ENCODE measurements at places on chromosomes 11 and 22.
A peak's percentile ranks its signal among the peaks of the same experiment; 100 is the strongest.

DNA sequence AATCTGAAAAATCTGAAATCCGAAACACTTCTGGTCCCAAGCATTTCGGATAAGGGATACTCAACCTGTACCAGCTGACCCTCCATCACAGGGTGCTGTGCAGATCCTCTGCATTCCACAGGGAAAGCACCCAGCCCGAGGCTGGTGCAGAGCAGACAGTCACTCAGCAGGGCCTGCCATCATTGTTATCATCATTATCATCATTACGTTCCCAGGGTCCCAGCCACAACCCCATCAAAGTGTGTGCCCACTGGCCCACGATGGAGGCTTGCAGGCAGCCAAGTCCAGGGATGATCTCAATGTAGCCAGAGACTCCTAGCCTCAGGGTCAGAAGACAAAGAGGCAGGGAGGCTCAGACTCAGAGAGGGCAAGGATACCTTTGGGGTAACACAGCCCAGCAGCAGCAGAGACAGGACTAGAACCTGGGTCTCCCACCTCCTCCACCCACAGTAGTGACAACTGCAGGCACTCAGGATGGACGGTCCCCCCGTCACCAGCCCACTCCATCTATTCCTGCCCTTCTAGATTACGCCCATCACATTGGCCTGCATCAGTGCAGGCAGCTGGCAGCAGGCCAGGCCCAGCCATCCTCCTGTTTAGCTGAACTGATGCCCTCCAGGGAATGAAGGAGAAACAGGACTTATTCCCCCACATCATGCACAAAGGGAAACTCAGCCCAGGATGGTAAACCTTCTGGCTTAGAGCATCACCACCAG lies 10.3 kb downstream of the GAL3ST1 start:
- no peak for DNase-seq

GRCh38 chr22:28601915-28602314 lies 77.7 kb downstream of the TTC28 start:
- DNase-seq = no peak

DNA sequence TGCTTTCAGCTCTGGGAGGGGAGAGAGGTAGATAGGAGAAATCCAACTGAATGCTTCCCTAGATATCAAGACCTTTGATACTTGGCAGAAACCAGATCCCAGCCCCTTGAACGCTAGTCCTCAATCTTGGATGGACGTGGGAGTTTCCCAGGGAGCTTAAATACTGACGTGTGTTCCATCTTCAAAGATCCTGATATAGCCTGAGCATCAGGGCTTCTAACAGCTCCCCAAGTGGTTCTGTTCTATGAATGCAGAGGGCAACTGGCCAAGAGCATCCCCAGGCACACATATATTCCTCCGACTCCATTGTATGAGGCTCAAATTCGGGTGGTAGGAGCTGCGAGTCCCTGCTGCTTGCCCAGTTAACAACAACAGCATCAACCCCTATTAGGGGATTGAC lies 8.7 kb upstream of the ACCS start:
- DNase-seq = no peak

GRCh38 chr11:66477263-66478201 lies 2.7 kb upstream of the DPP3 start:
- no peak for DNase-seq

GRCh38 chr22:33723915-33724314 lies 196.4 kb downstream of the LARGE1 start:
- no peak for DNase-seq

DNA sequence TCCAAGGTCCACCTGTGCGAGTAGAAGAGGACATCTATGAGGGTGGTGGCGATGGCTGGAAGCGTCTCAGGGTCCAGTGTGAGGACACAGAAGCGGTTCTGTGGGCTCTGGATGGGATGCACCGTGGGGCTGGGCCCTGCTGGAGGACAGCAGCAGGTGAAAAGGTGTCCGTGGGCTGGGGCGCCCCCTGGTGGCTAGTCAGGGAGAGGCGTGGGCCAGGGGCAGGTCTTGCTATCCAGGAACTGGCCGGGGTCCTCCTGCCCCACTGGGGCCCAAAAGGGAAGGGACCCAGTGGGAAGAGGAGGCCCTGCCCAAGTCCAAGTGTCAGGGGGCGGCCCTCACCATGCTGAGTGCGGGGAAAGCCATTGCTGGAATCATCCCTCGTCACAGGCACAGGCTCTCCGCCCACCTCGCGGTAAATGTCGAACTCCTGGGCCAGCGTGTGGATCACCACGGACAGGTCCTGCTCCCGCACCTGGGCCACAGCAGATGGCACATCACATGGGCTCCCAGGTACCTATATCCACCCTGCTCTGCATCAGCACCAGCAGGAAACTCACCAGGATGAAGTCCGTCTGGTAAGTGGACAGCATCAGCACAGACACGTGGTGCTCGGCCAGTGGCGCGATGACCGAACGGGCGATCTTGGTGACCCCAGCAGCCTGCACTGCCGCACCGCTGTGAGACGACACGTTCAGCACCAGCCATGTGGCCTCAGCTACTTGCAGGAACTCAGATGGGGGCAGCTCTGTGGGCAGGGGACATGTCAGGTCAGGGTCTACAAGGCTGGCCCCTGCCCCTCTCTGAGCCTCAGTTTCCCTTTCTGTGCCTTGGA lies 2.3 kb downstream of the CASTOR1 start:
- DNase-seq = peak; percentile 45

DNA sequence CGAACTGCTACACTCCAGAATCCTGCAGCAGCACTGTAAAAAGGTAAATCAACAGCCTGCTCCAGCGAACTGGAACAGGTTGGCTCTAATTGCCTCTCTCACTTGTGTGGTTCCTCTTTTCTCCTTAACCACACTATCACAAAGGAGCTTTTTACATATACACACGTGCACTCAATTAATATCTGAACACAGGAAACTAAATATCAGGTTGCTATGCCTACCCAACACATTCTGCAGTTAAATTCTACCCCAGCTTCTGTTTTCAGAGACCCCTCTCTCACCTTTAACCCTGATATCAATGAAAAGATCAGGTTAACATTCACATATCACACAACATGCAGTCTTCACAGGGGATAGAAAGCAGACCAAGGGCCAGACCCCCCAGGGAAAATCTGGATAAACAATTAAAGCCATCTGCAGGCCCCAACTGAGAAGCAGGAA lies 11.0 kb downstream of the RBFOX2 start:
- DNase-seq = peak; percentile 29

- no peak for DNase-seq
These were observed 15.2 kb downstream of the ATXN10 start for GRCh38 chr22:45686836-45687235.

DNA sequence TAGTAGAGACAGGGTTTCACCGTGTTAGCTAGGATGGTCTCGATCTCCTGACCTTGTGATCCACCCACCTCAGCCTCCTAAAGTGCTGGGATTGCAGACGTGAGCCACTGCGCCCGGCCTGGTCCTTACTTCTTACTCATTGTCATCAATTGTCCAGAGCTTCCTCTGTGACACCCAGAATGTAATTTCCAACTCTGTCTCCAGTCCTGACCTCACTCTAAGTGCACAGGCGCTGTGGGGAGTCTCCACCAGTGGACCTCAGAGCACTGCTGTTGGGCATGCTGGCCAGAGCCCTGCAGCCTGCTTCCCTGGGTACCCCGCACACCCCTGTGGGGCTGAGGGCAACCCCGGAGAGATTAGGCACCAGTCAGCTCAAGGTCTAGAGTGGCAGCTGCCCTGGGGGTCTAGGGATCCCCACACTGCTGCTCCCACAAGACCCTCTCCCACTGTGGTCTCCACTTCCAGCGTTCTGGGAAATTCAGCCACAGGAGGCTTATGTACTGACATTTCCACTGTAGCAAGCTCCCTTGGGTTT lies 1140.3 kb downstream of the TBC1D22A start:
- DNase-seq = no peak

GRCh38 chr11:67466962-67467771 lies 1.9 kb downstream of the TMEM134 start:
- DNase-seq = no peak

DNA sequence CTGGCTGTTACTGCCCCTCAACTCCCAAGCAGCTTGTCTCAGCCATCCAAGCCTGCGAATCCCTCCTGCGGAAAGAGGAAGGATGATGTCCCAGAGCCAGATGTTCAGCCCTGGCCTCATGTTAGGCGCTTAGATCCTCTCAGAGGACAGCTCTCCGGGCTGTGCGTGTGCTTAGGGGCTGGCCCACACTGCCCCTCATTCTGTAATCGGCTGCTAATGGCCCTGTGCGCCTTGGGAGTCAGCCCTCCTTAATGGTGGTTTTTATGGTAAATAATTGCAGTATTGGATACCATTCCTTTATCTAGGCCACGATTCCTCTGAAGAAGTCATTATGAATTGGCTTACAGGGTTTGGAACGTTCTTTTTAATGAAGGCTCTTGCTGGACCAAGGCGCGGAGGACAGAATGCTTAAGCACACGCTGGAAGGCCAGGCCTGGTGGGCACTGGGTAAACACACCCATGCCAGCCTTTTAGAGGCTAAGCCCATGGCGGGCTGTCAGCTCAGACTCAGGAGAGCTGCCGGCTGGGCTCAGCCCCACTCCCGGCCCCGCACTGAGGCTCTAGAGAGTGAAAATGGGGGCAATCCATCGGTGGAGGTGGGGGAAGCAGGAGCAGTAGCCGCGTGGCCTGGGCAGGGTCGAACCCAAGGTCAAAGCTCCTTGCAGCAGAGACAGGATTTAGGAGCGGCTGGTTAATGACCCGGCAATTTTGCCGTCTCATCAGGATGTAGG lies 1157.5 kb downstream of the BRD1 start:
- DNase-seq = peak; percentile 66

DNA sequence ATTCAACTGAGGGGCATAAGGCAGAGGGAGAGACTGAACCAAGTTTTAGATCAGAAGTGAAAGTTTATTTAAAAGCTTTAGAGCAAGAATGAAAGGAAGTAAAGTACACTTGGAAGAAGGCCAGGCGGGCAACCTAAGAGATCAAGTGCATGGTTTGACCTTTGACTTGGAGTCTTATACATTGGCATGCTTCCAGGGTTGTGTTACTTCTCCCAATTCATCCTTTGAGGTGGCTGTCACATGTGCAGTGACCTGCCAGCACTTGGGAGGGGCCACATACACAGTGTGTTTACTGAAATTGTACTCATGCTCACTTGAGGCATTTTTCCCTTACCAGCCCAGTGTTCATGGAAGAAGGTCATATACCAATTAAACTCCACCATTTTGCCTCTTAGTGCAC lies 30.4 kb downstream of the CYP2R1 start:
- no peak for DNase-seq

DNA sequence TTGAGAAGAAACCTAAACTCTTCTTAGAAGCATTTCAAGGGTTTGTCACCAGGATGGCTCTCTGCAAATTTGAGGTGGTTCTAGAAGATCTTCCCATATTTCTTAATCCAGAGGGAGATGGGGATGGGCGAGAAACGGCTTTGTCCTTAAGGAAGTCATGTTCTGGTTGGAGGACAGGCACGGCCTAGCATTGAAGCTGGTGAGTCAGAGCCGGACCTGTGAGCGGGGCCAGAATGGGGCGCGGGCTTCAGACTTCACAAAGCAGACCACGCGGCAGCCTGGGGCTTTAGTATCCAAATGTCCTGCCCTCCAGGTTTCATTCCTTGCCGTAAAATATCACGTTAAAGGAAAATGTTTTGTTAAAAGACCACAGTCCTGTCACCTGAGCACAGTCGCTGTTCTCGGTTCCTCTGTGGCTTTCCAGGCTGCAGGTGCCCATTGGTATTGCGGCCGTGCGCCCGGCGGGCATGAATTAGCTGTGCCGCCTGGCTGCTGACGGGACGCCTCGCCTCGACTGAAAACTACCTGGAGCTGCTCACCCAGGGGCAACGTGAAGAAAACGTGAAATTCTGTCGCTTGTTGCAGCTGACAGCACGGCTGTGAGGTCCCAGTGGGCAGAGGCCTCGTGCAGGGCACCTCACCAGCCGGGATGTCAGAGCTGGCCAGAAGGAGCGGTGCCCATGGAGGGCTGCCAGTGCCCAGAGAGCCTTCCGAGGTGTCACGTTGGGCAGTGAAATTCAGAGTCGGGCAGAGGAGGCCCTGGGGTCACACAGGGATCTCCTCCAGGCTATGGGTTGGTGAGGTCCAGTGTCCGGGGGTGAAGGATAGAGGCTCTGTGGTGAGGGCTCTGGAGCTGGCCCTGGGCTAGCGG lies 59.0 kb downstream of the LRP5 start:
- DNase-seq = no peak

DNA sequence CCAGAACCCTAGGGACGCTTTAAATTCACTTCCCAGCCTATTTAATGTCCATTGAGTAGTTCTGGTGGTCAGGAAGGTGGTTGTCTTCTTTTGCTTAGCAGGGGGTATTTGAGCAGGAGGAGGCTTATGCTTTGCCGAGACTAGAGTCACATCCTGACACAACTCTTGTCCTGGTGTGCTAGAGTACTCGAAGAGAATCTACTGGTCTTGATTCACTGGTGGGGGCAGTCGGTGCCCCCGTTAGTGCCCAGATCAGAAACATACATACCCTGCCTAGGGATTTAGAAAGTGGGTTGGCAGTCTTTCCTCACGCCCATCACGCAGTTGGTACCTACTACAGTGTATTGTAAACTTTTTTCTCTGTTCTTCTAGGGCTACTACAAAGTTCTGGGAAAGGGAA lies 2.7 kb downstream of the RPL27A start:
- DNase-seq = no peak

GRCh38 chr22:49979587-49980264 lies 19.2 kb downstream of the PIM3 start:
- DNase-seq = peak; percentile 41

GRCh38 chr11:106012744-106013143 lies 9.3 kb downstream of the MSANTD4 start:
- peak; percentile 19 for DNase-seq

GRCh38 chr11:116233561-116233960 lies 539.2 kb downstream of the BUD13 start:
- no peak for DNase-seq

DNA sequence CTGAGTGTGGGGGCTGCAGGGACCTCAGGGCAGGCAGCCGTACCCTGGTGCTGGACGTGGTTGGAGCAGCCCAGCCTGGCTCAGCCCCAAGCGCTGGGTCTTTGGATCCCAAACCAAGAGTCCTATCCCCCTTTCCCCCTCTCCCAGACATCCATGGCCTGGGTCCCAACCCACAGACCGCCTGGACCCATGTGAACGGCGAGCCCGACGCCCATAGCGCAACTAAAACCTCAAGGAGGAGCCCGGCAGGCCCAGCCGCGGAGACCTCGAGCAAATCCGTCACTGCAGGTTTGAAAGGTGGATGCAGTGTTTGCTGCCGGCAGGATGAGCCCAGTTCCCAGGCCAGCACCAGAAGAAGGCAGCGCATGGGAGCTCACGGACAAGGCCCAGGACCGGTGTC lies 337.0 kb downstream of the BRD1 start:
- no peak for DNase-seq

GRCh38 chr11:12404436-12404835 lies 27.1 kb downstream of the PARVA start:
- DNase-seq = no peak

DNA sequence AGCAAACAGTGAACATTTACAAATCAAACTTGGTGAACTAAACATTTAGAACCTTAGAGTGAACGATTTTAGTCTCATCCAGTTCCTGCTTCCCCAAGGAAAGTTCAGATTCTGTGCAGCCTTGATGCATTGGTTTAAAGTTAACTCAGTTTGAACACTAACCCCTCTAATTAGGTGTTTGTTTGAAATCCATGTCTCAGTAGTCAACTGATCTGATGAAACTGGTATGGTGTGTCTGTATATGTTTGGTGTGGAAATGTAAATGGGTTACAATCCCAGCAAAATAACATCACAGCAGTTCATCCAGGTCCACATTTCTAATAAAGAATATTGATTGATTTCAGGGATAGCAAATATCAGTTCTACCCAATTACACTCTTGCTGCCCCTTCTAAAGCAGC lies 532.0 kb downstream of the NTM start:
- DNase-seq = no peak

GRCh38 chr11:118149493-118149892 lies 3.1 kb downstream of the SCN4B start:
- peak; percentile 6 for DNase-seq
